ENCODE measurements at places on chromosomes 5 and 9.

DNA sequence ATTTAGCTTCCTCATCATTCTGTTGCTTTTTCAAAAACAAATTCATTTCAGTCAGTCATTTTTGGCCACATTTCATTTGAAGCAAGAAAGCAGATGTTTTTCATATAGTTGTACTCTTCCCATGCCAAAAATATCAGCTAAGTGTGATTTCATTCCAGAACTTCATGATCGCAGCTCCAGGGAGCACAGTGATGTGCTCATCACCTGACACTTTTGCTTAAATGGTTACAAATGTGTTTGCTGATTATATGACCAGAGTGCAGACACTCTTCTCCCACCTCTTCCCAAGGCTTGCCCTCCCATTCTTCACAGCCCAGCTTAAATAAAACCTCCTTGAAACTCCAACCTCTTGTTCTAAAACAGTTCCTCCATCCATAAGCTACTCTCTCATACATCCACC is 32.6 kb downstream of the GABRB2 start:
- no peak for DNase-seq

DNA sequence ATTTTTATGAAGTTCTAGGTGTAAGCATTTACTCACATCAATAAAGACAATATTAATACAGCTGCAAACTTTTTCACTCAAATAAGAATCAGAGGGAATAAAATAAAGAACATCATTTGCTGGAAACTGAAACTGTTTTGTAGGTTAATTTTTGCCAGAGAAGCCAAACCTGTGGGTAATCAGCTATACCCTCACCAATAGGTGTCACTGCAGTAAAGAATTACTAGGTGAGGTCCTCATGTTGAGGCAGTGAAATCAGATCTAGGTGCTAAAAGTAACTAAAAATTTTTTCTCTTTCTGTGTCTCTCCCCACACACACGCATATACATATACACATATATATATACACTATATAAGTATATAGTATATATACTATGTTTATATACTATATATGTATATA is 1016.3 kb upstream of the SEMA6A start:
- DNase-seq, result no peak

DNA sequence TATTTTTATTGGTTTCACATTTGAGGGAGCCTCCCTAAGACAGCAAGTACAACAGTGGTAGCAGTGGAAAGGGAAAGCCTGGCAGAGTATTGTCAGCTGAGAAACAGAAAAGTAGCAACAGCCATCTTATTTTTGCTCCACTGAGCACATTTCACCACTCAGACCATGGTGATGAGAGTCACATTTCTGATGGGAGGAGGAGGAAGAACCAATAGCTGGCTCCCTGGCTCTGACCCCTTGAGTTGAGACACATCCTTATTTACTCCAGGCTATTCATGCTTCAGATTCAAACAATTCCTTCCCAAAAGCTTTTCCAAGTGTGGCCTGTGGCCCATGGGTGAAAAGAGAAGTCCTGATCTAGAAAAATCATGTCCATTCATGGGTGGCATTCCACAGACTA is 236.3 kb downstream of the ARHGAP26 start:
- no peak for DNase-seq

DNA sequence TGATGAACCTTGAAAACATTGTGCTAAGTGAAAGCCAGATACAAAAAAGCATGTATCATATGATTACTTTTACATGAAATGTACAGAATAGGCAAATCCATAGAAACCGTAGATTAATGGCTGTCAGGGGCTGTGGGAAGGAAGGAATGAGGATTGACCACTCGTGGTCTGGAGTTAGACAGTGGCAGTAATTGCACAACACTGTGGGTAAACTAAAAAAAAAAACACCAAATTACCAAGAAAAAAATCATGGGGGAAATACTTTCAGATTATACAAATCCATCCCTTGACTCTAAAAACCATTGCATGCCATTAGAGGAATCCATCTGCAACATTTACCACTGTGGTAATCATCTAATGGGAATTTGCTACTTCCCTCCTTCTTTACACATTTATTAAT is 140.0 kb downstream of the SIL1 start:
- DNase-seq, result no peak

GRCh38 chr9:36988848-36989247 is 45.2 kb downstream of the PAX5 start:
- DNase-seq, result no peak

GRCh38 chr9:91303741-91304415 is 57.8 kb downstream of the AUH start:
- DNase-seq, result no peak

DNA sequence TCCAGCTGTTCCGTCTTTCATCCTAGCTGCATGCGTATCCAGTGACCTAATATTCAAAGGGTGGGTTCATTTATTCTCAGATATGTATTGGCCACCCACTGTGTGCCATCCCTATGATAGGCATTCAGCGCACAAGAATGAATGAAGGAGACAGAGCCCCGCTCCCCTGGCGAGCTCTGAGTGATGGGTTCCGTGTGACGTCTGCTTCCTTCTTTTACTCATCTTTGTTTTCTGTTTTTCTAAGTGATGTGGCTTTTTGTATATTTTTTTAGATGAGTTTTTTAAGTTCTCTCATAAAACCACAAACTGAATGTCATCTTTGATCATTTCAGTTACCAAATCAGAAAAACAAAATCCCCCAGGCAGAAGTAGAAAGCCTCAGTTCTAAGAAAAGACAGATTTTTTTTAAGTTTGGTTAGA is 168.3 kb upstream of the OTULINL start:
- no peak for DNase-seq
